Suppressor macrophage treated with lipopolysaccharide for 1 hour (primary cell): ENCODE measurements at places on chromosomes 4 and X.

DNA sequence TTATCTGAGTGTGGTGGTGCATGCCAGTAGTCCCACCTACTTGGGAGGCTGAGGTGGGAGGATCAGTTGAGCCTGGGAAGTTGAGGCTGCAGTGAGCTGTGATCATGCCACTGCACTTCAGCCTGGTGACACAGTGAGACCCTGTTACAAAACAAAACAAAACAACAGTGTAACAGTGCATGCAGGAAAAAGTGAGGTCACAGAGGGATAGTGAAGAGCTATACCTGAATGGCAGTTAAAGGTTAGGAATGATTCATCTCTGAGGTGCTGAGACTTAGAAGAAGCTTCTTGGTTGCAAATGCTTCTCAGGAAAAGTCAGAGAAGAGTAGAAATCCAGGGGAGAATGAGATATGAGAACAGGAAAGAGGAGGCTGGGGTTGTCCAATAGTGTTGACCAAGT lies 178.7 kb downstream of the FRAS1 start:
- no peak for DNase-seq

DNA sequence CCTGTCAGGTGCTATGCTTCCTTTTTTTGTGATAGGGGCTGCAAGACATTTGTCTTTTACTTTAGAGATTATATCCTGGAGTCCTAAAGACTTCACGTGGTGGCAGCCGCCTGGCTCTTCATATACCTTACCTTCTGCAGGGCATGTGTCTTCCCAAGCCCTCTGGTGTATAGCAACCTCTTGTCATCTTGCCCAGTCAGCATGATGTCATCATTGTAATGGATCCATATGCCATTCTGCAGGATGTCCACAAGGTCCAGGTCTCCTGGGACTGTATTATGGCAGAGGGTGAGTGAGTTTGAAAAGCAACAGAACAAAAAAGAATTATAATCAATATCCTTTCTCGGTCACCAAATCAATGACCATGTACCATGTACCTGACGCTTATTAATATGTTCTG lies 82.2 kb upstream of the SCOC start:
- no peak for DNase-seq

DNA sequence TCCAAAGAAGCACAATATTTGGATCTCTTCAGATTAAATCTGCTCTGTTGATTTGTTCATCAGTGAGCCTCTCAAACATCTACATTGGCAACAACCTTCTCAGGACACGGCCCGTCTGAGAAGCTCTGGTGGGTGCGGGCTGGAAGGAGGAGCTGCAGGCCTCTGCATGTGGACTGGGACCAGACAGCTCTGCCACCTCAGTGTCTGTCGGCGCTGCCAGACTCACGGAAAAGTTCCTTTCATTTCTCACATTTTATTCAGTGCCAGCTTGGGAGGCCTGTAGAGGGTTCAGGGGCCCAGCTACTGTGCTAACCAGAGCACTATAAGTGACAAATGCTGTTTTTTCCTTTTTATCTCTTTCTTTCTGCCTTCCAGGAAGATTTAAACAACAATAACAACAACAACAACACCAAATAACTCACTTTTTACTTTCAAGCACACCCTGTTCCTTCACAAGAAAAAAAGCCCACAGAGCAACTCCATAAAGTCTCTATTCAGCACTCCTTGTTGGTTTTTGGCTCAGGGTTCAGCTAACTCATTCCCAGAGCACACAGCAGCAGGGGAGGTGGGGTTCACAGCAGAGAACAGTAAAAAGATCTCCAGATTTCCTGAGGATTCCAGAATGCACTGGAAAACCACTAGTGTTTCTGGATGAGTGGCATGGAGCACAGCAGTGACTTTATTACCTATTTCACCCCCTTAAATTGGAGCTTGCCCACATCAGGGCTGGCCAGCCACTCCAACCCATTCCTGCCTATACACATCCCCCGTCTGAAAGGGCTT lies 23.2 kb upstream of the HOPX start:
- no peak for DNase-seq

DNA sequence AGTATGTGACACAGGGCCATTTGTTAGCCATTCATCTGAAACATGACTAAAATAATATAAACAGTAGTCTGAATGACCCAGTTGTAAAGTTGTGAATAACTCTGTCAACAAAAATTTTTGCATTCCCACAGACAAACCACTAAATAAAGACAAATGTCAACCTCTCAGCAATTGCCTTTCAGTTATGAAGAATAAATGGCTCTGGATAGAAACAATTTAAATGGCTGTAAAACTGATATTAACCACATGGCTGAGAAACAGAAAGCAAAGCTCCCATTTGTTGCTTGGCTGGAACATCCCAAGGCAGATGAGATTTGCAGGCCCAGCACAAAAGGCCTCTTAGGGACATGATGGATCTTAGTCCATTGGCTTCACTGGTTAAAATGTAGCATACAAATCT lies 296.3 kb downstream of the GALNTL6 start:
- no peak for DNase-seq

- peak; percentile 16 for DNase-seq
These were observed 1392.9 kb downstream of the ARAP2 start for GRCh38 chr4:34851411-34851810.

DNA sequence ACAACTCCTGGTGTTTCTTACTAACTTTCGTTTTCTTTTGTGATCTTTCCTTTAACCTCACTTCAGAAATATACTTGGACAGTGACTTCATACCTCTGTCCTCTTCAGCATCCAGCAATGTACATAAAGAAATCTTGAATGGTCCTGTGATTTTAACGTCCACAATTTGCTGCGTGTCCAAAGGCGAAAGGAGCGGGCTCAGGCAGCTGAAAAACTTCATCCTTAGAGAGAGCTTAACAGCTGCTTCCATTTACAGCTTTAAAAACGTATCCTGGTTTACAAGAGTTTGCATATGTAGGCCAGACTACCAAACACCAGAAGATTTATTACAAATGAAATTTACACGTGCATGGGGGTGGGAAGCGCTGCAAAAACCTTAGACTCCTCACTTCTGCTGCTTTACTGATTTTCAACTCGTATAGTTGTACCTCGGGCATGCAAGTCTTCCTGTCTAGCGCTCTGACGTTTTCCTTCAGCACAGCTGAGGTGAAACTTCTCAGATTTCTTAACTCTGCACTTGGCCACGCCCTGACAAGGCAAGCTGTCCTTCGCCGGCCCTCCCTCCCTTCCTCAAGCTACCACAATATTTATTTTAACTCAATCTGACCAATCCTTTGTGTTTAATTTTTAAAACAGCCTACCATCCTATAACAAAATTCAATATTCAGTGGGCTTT lies 406.4 kb downstream of the FAM47A start:
- DNase-seq = no peak
